Kidney (tissue), 22 donors: ENCODE measurements at places on chromosomes 1 and 21. TPM values are rescaled to one million over a fixed set of nuclear protein-coding genes. Genes with fewer than 3 reads are reported as not detected.

The RABGAP1L gene
- polyA plus RNA-seq = 16.2 TPM

- peaks cover 6% of the 10 kb centered on the region for H3K4me1 ChIP-seq
- peak overlapping the region; percentile 65 for H3K27ac ChIP-seq
- peak overlapping the region; percentile 93 for H3K4me3 ChIP-seq
- H3K36me3 ChIP-seq = peaks cover 3% of the 10 kb centered on the region
- H3K27me3 ChIP-seq = no peaks in the 10 kb centered on the region
Measured at GRCh38 chr1:151199873-151200581, 1.7 kb downstream of the PIP5K1A start.

- no peak overlapping the region for H3K4me3 ChIP-seq
- DNase-seq = no peak
- no peak overlapping the region for H3K27ac ChIP-seq
- no peaks in the 10 kb centered on the region for H3K4me1 ChIP-seq
Measured at GRCh38 chr1:17139637-17140036, 20.4 kb upstream of the PADI2 start.

The AZIN2 gene
- polyA plus RNA-seq = 7.5 TPM

The S100A7A gene
- polyA plus RNA-seq = not detected

DNA sequence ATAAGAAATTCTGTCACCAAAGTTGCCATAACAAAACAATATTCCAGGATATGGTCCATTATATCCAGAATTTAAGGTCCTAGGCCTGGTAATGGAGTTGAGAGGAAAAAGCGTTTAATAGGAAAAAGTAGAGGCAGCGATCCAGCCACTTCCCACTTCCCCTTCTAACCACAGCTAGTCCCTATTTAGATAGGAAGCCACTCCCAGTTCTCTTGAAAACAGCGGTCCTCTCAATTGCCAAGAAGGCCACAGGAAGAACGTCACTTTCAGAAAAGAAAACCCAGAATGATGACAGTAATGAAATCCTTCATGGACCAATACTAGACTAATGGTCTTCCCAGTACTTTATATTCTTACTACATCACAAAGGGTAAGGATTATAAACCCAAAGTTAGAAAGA lies 38.6 kb downstream of the ABL2 start:
- H3K4me1 ChIP-seq = no peaks in the 10 kb centered on the region
- no peaks in the 10 kb centered on the region for H3K27me3 ChIP-seq
- peak overlapping the region; percentile 5 for H3K27ac ChIP-seq
- no peak for DNase-seq
- H3K4me3 ChIP-seq = no peak overlapping the region

DNA sequence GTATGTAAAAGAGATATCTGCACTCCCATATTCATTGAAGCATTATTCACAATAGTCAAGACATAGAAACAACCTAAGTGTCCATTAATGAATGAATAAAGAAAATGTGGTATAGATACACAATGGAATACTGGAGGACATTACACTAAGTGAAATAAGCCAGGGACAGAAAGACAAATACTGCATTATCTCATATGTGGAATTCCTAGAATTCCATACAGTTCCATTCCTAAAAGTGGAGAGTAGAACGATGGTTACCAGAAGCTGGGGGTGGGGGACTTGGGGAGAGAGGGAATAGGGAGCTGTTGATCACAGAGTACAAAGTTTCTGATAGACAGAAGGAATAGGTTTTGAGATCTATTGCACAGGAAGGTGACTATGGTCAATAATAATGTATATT lies 7.4 kb downstream of the TMED5 start:
- no peaks in the 10 kb centered on the region for H3K27me3 ChIP-seq
- no peak for DNase-seq
- H3K27ac ChIP-seq = no peak overlapping the region
- no peaks in the 10 kb centered on the region for H3K36me3 ChIP-seq
- peaks cover 5% of the 10 kb centered on the region for H3K4me1 ChIP-seq
- H3K4me3 ChIP-seq = no peak overlapping the region

DNA sequence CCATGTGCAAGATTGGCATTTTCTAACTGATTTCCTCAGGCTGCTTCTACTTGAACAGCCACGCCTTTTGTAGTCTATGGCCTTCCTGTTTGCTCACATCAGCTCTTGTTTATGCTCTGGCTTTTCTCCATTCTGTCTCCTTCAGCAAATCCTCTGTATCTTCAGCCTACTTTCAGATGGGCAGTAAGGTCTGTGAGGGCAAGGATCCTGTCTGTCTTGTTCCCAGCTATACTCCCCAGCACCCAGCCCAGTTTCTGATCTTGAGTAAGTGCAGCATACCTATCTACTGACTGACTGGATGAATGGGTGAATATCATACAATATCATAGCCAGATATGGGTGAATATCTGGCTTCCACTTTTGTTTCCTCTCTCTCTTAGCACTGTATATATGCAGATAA lies 438.1 kb downstream of the LMO4 start:
- no peaks in the 10 kb centered on the region for H3K27me3 ChIP-seq
- no peak for DNase-seq
- no peaks in the 10 kb centered on the region for H3K36me3 ChIP-seq
- no peak overlapping the region for H3K4me3 ChIP-seq
- H3K27ac ChIP-seq = no peak overlapping the region

The EFNA1 gene
- polyA plus RNA-seq = 61.1 TPM

GRCh38 chr1:93433407-93433961 lies 14.4 kb upstream of the FNBP1L start:
- no peak for DNase-seq
- H3K4me3 ChIP-seq = no peak overlapping the region
- peaks cover 3% of the 10 kb centered on the region for H3K4me1 ChIP-seq

- H3K27ac ChIP-seq = no peak overlapping the region
- no peaks in the 10 kb centered on the region for H3K27me3 ChIP-seq
- H3K4me3 ChIP-seq = no peak overlapping the region
- H3K4me1 ChIP-seq = no peaks in the 10 kb centered on the region
- DNase-seq = no peak
Measured at GRCh38 chr1:91877574-91878208, 8.3 kb downstream of the TGFBR3 start.

DNA sequence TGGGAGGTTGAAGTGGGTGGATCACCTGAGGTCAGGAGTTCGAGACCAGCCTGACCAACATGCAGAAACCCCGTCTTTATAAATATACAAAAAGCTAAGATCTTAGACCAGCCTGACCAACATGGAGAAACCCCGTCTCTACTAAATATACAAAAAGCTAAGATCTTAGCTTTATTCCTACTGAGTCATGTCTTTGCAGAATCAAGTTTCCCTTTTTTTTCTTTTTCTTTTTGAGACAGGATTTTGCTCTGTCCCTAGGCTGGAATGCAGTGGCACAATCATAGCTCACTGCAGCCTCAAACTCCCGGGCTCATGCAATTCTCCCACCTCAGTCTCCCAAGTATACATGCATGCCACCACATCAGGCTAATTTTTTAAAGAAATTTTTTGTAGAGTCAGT lies 21.4 kb downstream of the KDM5B start:
- no peaks in the 10 kb centered on the region for H3K36me3 ChIP-seq
- no peak overlapping the region for H3K27ac ChIP-seq
- DNase-seq = no peak
- H3K4me3 ChIP-seq = no peak overlapping the region
- H3K27me3 ChIP-seq = no peaks in the 10 kb centered on the region

The DEPDC1 gene
- not detected for polyA plus RNA-seq

The TRIM45 gene
- 4.5 TPM for polyA plus RNA-seq

- H3K4me3 ChIP-seq = peak overlapping the region; percentile 99
- peak overlapping the region; percentile 98 for H3K27ac ChIP-seq
- peak; percentile 83 for DNase-seq
- H3K27me3 ChIP-seq = no peaks in the 10 kb centered on the region
Measured at GRCh38 chr1:6601049-6601922, 1.4 kb downstream of the KLHL21 start.
